ENCODE measurements at places on chromosomes 12 and 14. TPM values are rescaled to one million over a fixed set of nuclear protein-coding genes. Genes with fewer than 3 reads are reported as not detected.

Gene PALS1
- total RNA-seq: 31.9 TPM

Gene AKAP5
- 1.3 TPM for total RNA-seq

Gene ARHGAP9
- 1.3 TPM for total RNA-seq

Gene RNU7-1
- total RNA-seq: not detected

Gene DCD
- not detected for total RNA-seq

Gene MYF5
- not detected for total RNA-seq

Gene KCNA5
- not detected for total RNA-seq

Gene VDR
- not detected for total RNA-seq

DNA sequence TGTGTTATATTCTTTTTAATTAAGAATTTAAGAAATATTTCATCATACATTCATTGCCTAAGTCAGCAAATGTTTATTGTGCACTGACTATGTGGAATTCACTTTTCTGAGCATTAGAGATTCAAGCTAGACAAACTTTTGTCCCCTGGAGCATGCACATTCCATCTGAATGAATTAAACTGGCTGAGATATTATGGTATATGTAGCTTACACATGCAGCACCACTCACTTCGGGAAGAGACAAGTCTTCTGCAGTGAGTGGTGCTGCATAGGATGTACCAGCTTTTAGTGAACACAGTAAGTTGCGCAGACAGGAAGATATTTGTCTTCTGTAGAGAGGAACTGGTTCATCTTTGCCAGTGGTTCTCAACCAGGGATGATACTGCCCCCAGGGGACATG is 318.4 kb downstream of the SYT1 start:
- no peak for DNase-seq

DNA sequence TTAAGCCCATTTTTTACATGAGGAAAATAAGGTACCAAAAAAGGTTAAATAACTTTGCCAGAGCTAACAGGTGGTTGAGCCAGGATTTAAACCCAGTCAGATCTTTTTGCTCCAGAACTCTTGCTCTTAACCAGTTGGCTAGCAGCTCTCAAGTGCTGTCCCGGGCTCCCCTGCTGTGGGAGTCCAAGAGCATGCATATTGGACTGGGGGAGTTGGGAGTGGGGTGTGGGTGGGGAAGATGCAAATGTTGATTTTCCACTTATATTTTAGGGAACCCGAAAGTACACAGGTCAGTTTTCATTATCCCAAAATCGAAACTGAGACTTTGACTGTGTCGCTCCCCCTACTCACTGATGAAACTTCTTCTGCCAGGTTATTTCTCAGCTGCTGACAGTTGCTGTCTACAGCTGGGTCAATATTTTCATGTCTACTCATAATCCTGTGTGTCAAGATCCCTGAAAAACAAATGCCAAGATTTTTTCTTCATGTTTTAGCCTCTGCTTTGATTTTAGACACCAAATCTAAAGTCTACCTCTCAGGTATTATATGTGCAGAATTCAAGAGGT is 172.3 kb upstream of the TMPO start:
- no peak for DNase-seq

DNA sequence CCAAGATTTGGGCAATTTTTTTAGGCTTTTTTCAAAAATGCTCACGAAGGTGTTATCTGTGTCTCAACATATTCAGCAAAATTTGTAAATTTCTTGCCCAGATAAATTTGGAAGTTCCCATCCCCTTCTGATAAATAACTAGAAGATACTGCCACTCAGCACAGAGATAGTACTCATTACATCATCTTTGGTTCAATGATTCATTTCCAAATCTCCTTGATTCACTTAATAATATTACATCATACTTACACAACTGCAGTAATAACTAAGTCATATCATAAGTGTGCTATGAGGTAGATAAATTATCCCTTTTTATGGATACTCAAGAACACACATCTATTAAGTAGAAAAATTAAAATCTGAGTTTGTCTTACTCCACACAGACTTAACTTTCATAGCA is 89.4 kb downstream of the RPAP3 start:
- DNase-seq: no peak

- no peak for DNase-seq
Measured at GRCh38 chr12:20350495-20350894, 17.8 kb upstream of the PDE3A start.

DNA sequence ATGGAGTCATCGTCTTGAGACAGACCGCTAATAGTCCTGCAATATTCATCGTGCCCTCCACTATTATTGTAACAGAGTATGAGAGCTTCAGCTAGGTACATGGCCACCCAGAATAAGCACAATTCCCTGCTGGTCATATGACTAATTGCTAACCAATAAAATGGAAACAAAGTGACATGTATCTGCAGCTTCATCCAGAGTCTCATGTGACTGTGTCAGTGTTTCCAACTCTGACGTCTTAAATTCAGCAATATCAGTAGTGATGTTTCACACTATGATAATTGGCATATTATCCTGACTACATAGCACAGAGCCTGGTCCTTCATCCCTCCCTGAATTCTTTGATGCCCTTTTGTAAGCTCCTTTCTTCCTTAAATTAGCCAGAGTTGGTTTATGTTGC is 167.4 kb downstream of the RPS29 start:
- no peak for DNase-seq

- DNase-seq: no peak
Measured at GRCh38 chr12:100901266-100901665, 106.7 kb downstream of the ANO4 start.

DNA sequence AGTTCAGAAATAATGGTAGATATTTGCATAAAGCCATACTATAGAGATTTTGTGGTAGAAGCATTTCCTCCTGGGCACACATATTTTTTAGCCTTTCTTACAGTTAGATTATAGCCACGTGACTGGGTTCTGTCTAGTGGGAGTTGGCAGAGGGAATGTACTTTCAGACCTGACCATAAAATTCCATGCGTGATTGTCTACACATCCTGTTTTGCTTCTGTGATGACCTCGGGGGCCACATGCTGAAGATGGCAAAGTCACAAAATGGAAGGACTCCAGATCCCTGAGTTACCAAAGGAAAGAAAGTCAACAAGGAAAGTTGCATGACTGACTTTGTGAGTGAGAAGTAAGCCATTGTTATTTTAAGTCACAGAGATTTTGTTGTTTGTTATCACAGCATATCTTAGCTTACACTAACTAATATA is 14.6 kb upstream of the MIA2 start:
- DNase-seq: no peak

- DNase-seq: no peak
Measured at GRCh38 chr12:28189784-28190320, 404 bp upstream of the CCDC91 start.

DNA sequence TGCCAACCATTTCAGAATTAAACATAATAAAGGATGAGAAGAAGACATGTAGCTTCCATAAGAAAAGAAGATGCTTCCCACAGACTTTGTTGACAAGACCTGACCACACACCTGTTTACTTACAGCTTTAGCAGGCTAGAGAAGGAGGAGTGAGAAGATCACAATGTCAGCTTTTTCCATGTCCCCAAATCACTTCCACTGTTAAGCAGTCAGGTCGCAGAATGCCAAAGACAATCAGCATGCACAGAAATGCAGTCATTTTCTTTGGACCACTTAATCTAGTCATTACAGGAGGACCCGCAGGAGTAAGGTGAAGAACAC is 314.9 kb downstream of the SSPN start:
- peak; percentile 50 for DNase-seq

DNA sequence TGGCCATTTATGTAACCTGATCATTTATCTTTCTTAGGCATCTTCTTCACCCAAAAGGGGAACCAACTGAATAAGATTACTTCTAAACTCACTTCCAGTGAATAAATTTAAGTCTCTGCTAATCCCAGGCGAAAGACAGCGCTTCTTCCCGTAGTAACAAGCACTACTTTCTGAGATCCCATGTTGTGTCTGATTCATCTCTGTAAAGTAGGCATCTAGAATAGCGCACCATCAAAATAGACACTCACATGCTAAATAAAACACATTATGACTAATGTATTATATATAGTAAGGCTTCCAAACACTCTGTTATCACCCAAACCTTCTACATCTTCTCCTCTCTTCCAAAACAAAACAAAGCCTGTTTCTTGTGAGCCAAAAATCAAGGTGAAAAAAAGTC is 15.1 kb downstream of the GTF2A1 start:
- no peak for DNase-seq

DNA sequence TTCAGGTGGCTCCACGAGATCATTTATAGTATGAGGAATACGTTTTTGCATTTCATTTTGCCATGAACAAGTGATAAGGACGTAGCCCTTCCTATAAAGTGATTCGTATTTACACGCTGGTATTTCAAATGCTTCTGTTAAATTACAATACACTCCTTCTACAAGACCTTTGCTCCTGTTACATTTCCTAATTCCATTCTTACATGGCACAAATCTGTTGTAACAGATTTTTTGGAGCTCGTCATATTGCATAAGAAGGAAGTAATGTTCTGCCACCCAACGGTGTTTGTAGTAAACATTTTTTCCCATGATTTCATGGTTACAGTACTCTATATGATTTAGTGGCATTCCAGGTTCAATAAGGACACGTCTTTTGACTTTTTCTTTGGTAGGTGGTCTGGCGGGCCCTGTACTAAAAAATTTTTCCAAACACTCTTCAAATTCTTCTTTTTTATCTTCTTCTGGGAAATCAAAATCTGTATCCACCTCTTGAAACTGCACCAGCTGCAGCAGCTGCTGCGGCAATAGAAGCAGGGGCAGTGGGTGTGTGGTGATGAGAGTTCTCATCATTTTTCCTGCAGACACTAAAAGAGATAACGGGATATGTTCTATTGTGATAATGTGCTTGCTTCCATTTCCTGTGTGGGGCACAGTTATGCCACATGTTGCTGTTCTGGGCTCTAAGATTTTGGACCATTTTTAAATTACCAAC is 4.2 kb downstream of the RNASE9 start:
- DNase-seq: no peak

DNA sequence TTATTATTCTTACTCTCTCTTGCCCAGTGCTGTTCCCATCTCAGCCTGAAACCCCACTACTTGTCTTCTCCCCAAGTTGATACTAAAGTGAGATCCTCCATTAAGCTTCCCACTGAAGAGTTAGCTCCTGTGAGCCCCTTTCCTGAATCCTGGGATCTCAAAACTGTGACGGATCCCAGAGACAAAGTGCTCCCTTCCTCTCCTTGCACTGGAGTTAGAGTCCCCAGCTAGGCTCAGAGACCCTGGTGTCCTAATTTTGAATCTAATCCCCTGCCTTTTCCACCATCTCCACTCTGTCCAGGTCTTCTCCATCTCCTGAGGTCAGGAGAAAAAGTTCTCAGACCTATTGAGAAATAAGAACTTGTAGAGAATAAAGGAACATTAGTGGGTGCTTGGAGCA is 17.6 kb upstream of the TBX3 start:
- DNase-seq: no peak

- no peak for DNase-seq
Measured at GRCh38 chr12:19671695-19672094, 232.4 kb downstream of the AEBP2 start.

- no peak for DNase-seq
Measured at GRCh38 chr14:32212833-32213232, 9.8 kb upstream of the RNU6-8 start.

- DNase-seq: peak; percentile 75
Measured at GRCh38 chr12:46590991-46591703, 218.6 kb upstream of the SLC38A2 start.

- no peak for DNase-seq
Measured at GRCh38 chr12:118332511-118332910, 40.2 kb downstream of the TAOK3 start.

DNA sequence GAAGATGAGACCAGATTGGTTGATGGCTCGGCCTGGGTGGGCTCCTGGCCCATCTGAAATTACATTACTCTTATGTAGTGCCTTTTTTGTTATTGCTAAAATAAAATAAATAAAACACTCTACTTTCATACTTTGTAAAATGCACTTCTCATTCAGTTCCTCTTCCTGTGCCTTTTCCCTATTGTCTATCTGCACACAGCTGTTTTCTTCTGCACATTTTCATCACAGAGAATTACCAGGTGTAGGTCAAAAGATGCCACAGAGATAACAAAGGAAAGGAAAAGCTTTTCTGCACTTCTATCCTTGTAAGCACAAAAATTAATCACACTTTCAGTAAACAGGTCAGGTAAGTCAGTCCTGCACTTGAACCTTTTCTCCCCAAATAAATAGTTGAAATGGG is 265.1 kb downstream of the BTG1 start:
- DNase-seq: no peak

DNA sequence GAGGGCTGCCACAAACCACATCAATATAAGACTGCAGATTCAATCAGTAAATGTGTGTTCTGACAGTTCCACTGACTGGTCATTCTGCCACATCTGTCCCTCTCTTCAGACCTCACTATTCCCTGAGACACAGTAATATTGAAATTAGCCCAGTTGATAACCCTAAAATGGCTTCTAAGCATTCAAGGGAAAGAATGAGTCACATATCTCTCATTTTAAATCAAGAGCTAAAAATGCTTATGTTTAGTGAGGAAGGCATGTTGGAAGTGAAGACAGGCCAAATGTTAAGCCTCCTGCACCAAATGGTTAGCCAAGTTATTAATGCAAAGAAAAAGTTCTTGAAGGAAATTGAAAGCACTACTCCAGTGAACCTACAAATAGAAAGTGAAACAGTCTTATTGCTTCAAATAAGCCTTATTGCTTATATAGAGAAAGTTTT is 24.5 kb upstream of the KIF21A start:
- no peak for DNase-seq

DNA sequence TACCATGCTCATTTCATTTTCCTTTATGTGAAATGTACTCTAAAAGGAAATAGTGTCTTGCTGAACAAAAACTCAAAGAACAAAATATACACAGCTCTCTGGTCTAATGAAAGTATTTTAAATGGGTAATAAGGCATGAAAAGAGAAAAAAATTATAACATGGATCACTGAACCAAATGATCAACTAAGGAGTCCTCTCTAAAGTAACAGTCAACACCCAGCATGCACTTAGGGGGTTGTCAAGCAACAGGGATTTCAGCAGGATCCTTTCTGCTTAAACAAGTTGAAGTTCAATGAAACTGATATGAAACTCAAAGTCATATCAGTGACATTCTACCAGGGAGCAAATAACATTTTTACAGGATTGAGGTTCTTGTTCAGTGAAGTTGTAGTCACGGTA is 398.8 kb downstream of the SEC23A start:
- DNase-seq: no peak

DNA sequence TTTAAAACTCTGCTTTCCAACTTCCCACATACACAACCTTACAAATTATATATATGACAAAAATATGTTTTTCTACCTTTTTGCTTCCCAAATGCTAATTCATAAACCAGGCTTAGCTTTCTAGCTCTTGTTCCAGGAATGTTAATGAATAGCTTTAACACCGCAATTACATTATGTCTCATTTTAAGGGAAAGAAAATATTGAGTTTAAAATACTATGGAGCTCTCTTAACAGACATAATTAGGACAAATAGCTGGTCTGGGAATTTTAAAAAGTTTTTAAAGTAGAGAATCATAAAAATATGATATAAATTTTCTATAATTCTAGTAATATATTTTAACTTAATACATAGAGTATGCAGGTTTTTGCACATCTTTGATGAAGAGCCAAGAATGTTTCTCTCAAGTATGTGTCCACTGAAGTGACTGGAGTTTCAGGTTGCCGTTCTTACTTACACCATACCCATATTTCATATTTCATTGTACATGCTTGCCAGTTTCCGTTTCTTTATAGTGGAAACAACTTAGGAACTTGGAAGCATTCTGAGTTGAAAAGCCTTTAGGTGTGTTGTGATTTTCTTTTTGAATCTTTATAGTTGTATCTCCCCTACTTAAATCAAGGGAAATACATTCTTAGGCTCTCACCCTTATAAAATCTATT is 90.6 kb upstream of the SLCO1C1 start:
- no peak for DNase-seq
